ENCODE measurements at places on chromosomes 7 and 10.

- no peak for DNase-seq
Observed at GRCh38 chr7:101486433-101487104, 123.9 kb downstream of the COL26A1 start.

GRCh38 chr7:140022582-140023211 lies 40.1 kb downstream of the PARP12 start:
- DNase-seq, result no peak

- DNase-seq, result peak; percentile 58
Observed at GRCh38 chr10:113681533-113682470, 2.1 kb downstream of the CASP7 start.

DNA sequence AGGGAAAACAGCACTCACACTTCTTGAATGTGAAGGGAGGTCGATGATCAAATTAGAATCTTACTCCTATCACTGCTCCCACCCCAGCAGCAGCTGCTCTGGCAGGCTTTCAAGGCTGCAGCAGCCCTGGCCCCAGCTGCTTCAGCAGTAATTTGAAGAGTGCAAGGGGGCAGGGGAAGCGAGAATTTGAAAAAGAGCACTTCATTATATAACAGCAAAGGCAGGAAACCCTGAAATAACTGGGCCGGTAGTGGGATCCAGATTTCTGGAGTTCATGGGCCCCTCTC lies 44.9 kb downstream of the MYPN start:
- DNase-seq, result no peak

- DNase-seq, result no peak
Observed at GRCh38 chr10:28946479-28946878, 269.2 kb downstream of the BAMBI start.

GRCh38 chr10:92180399-92180798 lies 110.5 kb downstream of the CPEB3 start:
- DNase-seq, result no peak

GRCh38 chr7:125823538-125823937 lies 893.9 kb upstream of the POT1 start:
- DNase-seq, result no peak

DNA sequence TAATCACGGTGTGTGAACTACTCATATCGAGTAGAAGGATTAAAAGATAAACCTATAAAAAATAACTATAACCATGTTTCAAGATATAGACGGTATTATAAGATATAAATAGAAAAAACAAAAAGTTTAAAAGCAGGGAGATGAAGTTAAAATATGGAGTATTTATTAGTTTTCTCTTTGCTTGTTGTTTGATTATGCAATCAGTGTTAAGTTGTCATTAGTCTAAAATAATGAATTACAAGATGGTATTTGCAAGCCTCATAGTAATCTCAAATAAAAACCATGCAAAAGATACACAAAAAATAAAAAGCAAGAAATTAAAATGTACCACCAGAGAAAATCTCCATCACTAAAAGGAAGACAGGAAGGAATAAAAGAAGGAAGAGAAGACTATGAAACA lies 83.3 kb downstream of the TES start:
- no peak for DNase-seq

DNA sequence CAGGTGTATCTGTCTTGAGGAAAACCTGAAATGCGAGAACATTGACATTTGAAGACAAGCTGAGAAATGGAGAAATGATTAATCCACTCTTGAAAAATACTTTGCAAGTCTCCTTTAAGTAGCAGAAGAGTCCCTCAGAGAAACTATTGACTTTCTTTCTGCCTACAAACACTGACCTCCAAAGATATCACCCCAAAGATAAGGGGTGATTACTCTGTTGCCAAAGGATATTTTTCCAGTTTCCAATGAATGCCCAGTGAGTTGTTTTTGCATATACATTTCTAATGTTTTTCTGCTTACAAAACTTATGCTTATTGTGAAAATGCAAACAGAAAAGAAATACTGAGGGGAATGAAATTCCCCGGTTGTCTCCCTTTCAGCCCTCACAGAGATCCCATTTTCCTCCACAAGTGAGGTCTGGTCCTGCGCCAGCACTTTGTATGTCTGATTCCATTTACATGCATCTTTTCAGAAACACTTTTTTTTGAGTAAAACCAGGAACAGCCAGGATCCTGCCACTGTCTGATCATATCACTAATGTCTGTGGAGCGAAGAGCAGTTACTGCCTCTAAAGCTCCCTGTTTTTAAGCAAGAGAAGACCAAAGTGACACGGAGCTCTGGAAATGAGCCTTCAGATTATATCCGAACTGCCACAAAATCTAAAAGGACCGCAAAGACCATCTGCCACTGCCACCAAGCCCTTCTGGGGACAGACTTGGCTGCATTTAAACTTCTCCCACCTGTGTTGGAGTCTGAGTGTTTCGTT lies 82.9 kb upstream of the PDCD4 start:
- DNase-seq, result no peak

- no peak for DNase-seq
Observed at GRCh38 chr10:11746883-11747539, 4.8 kb downstream of the ECHDC3 start.

GRCh38 chr7:3657206-3657605 lies 356.2 kb downstream of the SDK1 start:
- no peak for DNase-seq

GRCh38 chr7:106623853-106624252 lies 37.1 kb downstream of the CCDC71L start:
- DNase-seq, result no peak

- DNase-seq, result no peak
Observed at GRCh38 chr10:112376396-112376790, 2.5 kb downstream of the ACSL5 start.

- no peak for DNase-seq
Observed at GRCh38 chr10:895324-895723, 36.2 kb downstream of the LARP4B start.

- no peak for DNase-seq
Observed at GRCh38 chr10:71267508-71268240, 51.4 kb upstream of the SLC29A3 start.

GRCh38 chr10:75329190-75329745 lies 72.3 kb downstream of the ZNF503 start:
- no peak for DNase-seq

DNA sequence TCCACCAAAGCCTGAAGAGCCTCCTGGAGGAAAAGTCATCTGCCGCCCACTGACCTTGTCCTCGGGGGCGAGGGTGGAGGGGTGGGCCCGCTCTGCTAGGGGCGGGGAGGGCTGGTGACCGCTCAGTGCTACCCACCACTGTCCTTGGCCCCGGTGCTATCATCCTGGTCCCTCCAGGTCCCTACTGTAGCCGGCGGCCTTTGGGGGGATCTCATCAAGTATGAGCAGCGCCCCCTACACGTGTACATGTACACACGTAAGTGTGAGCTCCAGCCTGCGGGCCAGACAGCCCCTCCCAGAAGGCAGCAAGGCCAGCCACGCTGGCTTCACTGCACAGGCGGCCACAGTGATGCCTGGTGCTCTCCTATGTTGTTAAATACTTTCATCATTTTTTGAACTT lies 19.6 kb downstream of the TTYH3 start:
- DNase-seq, result no peak

DNA sequence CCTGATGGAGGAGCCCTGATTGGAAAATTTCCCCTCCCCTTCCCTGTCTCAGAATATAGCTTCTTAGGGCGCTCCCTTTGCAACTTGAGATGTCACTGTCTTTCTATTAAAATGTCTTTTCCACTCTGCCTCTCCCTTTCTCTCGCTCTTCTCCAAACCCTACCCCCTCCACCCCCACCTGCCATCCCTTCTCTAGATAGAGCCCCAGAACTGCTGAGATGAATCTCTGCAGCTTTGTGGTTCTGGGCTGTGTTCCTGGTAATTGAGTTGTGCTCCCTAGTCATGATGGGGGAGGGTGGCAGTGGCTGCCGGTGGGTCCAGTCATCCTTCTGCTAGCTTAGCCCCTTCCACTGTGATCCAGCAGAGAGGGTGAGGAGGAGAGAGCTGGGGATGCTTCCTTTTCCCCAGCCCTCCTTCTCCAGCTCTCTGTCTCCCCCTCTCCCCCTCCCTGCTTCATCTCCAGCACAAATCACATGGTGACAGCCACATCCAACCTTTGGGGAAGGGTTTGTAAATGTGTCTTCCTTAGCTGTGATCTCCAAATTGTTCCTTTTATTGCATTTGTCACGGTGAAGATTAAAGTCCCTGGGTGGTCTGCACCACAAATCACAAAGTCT lies 50.8 kb upstream of the BTRC start:
- no peak for DNase-seq

GRCh38 chr10:91163869-91164474 lies 56.5 kb upstream of the PCGF5 start:
- no peak for DNase-seq

GRCh38 chr7:11403781-11404180 lies 428.2 kb downstream of the THSD7A start:
- DNase-seq, result no peak

DNA sequence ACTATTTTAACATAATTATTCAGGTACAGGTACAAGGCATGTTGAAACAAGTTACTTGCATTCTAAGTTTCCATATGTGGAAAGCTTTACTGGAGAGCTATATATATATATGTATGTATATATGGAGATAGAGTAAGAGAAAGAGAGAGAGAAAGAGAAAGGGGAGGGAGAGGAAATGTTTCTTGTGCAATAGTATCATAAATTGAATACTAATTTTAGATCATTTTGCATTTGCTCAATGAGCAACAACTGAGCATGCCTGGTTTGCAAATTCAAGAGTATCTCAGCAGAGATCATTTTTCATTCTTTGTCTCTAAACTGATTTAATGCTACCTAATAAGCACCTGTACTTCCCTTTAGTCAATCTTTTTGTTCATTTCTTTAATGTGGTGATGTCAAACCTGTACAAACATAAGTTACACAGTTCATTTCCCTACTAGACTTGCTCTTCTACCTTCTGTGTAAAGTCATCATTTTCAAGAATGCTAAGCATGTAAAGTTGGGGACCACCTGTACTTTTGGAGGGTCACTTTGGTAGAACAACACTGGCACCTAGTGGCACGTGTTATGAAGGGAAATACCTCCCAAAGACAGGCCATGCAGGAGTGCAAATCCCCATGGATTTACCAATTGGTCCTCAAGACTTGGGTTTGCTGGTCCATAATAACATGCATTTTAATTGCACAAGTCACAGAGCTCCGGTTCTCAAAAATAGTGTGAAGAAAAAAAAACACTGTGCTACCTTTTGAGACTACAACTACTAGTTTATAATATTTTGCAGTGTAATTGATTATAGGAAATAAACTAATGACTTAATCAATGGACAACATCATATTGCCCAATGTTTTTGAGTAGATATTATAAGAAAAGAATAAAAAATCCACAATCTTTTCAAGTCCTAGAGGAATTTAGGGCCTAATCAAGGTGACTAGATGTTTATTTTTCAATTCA lies 431.2 kb upstream of the IGFBP3 start:
- no peak for DNase-seq

DNA sequence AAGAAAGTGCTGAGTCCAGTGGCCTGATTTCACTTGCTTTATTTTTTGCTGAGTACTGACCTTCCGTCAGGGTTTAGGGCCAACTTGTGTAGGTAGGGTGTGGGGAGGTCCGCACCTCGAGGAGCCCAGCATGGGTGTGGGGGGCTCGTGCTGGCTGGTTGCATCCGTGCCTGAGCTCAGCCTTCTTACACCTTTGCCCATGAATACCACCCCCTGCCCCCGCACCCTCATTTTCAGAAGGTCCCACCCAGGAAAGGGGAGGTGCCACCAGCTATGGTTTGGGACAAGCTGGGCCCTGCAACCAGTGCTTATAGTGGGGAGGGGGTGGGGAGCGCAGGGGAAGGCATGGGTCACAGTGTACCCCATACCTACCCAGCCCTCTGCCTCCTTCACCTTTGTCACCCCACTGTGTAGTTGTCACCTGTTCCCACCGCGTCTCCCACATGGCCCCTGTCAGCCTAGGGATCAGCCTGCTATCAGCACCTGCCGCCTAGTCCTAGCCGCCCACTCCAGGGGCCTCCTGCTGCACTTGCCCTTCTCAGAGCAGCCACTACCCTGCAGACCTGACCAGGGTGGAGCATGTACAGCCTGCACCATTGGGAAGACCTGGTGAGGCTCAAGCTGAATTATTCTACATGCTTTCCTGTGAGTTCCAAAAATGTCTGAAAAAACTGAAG lies 146.2 kb upstream of the RET start:
- no peak for DNase-seq

DNA sequence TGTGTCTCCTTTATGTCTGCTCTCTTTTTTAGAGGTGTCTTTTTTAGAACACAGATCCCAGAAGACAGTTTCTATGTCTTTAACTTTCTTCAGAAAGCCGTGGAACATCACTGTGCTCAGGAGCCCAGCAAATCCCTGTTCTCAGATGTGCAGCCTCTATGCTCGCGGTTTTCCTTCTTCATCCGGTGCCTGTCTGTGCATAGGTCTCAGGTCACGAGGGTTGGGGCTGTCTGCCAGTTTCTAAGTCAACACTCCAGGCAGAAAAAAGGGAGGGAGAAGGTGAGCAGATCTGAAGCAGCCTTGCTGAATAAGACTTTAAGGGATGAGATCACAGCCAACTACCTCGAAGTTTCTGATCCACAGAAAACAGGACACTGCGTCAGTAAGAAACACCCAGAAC lies 68.5 kb downstream of the CRTAC1 start:
- DNase-seq, result no peak

DNA sequence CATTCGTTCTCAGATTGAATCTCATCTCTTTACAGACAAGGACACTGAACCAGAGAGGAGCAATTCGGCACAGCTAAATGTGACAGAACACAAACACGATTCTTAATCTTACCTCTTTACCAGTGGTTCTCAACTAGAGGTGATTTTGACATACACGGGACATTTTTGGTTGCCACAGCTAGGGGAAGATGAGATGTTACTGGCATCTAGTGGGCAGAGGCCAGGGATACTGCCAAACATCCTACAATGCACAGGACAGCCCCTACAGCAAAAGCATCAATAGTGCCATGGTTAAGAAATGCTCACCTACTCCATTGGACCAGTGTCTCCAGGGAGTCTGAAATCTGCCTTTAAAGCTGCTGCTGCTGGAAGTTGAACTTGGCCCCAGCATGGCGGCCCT lies 27.3 kb downstream of the PDE1C start:
- no peak for DNase-seq

DNA sequence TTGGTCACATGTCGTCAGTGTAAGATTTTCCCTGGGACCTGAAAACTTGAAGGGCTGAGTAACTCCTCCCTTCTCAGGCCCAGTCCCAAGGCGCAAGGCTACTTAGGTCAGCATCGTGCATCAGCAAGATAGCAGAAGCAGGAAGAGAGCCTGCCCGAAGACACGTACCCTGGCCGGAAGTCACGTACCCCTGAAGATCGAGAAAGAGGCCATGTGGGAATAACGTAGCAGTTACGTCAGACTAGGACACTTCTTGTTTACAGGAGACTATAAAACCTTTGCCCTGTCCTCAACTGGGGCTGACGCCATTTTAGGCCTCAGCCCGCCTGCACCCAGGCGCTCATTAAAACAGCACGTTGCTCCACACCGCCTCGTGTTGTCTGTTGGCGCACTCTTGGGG lies 114.3 kb upstream of the GALNT17 start:
- DNase-seq, result no peak

DNA sequence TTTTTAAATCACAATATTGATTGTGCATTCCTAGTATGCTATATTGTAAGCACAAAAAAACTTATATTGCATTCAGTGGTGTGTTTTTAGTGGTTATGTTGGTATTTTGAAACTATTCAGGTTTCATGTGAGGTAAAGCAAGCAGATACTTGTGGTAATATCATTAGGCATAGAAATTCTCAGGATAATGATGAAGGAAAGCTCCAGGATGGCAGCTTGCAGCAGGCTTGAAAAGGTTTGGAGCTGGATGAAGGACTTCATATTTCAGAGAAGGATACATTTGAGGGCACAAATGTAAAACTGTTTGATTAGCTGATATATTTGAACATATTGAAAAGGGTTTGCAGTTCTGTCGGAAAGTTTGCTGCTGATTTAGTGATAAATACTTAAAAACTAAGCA lies 17.5 kb downstream of the TRIM24 start:
- DNase-seq, result no peak
